Parietal lobe (tissue), 2 donors: ENCODE measurements at places on chromosomes 2 and 18. TPM values are rescaled to one million over a fixed set of nuclear protein-coding genes. Genes with fewer than 3 reads are reported as not detected.

GREB1L gene
- total RNA-seq, result 0.94 TPM

C18orf32 gene
- total RNA-seq, result 41.6 TPM

IL36G gene
- total RNA-seq, result not detected

CD207 gene
- total RNA-seq, result not detected

EIF5B gene
- 23.5 TPM for total RNA-seq

CXCR1 gene
- 0.31 TPM for total RNA-seq

MARCHF4 gene
- total RNA-seq, result 18.5 TPM

EML6 gene
- total RNA-seq, result 23.8 TPM

MAP3K19 gene
- 1.6 TPM for total RNA-seq

NOL4 gene
- 160 TPM for total RNA-seq

DSC2 gene
- 4.1 TPM for total RNA-seq

LRRTM4 gene
- 89.5 TPM for total RNA-seq
